ENCODE measurements at places on chromosomes 6 and 20.

GRCh38 chr6:28838289-28838633 is 85.5 kb downstream of the TRIM27 start:
- DNase-seq = no peak

- DNase-seq = no peak
These were observed 8.8 kb upstream of the BPHL start for GRCh38 chr6:3109761-3110160.

DNA sequence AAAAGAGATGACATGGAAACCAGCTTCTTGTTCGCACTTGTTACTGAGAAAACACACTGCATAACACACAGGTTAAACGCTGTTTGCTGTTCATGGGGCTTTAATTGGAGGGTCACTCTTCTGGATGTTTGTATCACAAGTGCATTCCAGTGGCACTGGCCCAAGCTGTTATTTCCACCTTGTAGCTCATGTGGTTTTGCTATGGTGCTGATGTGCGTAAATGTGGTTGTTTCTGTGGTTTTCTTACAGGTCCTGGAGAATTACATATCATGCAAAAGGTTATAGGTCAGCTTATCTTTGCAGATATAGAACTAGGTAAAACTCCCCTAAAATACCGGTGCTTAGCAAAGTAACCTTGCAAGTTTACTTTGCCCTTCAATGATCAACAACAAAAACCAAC is 89.3 kb upstream of the AHI1 start:
- DNase-seq = no peak

GRCh38 chr6:134703206-134703605 is 246.7 kb downstream of the ALDH8A1 start:
- no peak for DNase-seq

DNA sequence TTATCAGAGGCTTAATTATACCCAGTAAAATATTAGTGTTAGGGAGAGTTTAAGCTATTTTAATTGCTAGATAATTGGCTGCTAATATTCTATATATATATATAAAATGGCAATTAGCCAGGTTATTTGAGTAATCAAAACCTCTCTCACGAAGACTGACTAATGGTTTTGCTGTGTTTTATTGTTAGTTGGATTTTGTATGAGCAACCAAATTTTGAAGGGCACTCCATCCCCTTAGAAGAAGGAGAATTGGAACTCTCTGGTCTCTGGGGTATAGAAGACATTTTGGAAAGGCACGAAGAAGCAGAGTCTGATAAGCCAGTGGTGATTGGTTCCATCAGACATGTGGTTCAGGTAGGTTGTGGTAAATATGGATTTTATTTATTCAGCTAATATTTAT is 102.2 kb downstream of the RTN4IP1 start:
- no peak for DNase-seq

DNA sequence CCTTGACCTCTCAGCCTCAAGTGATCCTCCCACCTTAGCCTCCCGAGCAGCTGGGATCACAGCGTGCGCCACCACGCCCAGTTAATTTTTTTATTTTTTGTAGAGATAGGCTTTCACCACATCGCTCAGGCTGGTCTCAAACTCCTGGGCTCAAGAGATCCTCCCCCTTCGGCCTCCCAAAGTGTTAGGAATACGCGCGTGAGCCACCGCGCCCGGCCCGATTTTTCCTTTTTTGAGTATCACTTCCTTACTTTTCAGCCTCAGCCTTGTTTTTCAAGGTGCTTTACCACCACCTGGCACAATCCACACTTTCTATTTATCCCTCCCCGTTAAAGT is 791 bp upstream of the STX11 start:
- DNase-seq = peak; percentile 8

GRCh38 chr6:34463849-34464248 is 2.0 kb upstream of the PACSIN1 start:
- no peak for DNase-seq

- no peak for DNase-seq
These were observed 136.5 kb downstream of the RIMS1 start for GRCh38 chr6:72022830-72023229.

DNA sequence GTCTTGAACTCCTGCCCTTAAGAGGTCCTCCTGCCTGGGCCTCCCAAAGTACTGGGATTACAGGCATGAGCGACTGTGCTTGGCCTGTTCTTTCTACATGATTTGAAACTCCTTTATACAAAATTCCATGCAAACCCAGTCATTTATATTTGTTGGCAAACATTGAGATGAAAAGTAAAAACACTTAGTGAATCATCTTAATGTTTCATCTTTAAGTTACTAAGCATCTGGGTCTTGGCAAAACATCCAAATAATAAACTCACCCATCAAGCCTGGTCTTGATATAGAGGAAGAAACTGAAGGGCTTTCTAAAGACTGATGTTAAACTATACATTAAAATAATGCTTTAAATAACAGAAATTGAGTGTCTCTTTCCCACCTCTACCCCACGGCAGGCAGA is 95.1 kb downstream of the FUT9 start:
- DNase-seq = no peak

- no peak for DNase-seq
These were observed 664.8 kb downstream of the MMUT start for GRCh38 chr6:48798296-48798695.

Data from activated gamma-delta T cell (primary cell).